ENCODE measurements at places on chromosomes 4 and X. TPM values are rescaled to one million over a fixed set of nuclear protein-coding genes. Genes with fewer than 3 reads are reported as not detected.

The PARM1 gene
- total RNA-seq: 6.4 TPM

- DNase-seq: no peak
Observed at GRCh38 chr4:14829795-14830194, 172.5 kb upstream of the CPEB2 start.

- DNase-seq: no peak
Observed at GRCh38 chrX:78839711-78840110, 92.2 kb downstream of the LPAR4 start.

- no peak for DNase-seq
Observed at GRCh38 chrX:8783097-8783713, 18.0 kb downstream of the FAM9A start.

The HS6ST2 gene
- 23.6 TPM for total RNA-seq

Measured in progenitor cell of endocrine pancreas (in vitro differentiated cells).